ENCODE measurements at places on chromosomes 3 and 15. TPM values are rescaled to one million over a fixed set of nuclear protein-coding genes. Genes with fewer than 3 reads are reported as not detected.

EAF2 gene
- 11.2 TPM for total RNA-seq

HYAL1 gene
- 0.36 TPM for total RNA-seq

LRRIQ4 gene
- total RNA-seq: 0.25 TPM

DNAH12 gene
- not detected for total RNA-seq

SLC22A13 gene
- total RNA-seq: 0.36 TPM

MTFMT gene
- total RNA-seq: 27.1 TPM

PARP6 gene
- 54.4 TPM for total RNA-seq

USP50 gene
- total RNA-seq: 0.21 TPM

CPLX3 gene
- total RNA-seq: not detected

SLC9C1 gene
- total RNA-seq: not detected

TEX55 gene
- total RNA-seq: not detected

CSPG4 gene
- total RNA-seq: 0.02 TPM

LTK gene
- total RNA-seq: 0.10 TPM

CDAN1 gene
- total RNA-seq: 25.1 TPM

ADAMTS17 gene
- total RNA-seq: 1.4 TPM

TUSC7 gene
- total RNA-seq: not detected

CCDC13 gene
- total RNA-seq: 0.42 TPM

MCTP2 gene
- total RNA-seq: 23.4 TPM

TLR9 gene
- total RNA-seq: 0.50 TPM

SECISBP2L gene
- total RNA-seq: 24.3 TPM

TNFSF10 gene
- 37.6 TPM for total RNA-seq
